ENCODE measurements at places on chromosomes 7 and 10.

DNA sequence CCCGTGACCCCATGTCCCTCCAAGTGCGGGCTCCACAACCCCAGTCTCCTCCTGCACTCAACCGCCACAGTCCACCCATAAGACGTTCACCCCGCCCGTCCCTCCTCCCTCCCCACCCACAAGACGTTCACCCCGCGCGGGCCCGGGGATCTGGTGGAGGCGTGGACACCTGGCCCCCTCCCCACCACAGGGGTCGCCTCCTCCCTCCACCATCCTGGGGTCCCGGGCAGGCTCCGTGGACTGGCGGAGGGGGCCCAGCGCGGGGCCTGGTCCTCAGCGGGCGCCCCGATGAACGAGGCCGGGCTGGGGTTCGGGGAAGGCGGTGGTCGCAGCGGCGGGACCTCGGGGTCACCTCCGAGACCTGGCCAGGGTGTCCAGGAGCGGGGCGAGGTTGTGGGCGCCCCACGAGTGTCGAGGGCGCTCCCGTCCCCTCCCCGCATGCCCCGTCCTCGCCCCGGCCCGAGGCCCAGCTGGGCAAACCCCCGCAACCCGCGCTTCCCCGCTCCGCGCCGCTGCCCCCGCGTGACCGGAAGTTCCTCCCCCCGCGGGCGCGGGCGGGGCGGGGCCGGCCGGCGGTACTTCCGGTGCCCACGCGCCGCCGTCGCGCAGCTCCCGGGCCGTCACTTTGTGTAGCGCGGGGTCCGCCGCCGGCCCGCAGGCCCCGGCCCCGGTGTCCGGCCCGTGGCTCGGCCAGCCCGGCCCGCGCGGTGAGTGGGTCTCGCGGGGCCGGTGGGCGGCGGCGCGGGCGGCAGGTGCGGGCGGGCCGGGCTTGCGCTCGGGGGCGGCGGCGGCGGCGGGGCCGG lies at the start of gene ZNF316:
Gene ZNF316, plus strand, starts transcription at position 578 of the 803 bp plus-strand sequence. CDS start 5,092 bp downstream, outside the sequence.
- no peaks in the 10 kb centered on the region for H3K27me3 ChIP-seq
- peaks cover 25% of the 10 kb centered on the region for H3K36me3 ChIP-seq
- peak; percentile 61 for DNase-seq
- H3K4me1 ChIP-seq: peaks cover 29% of the 10 kb centered on the region

DNA sequence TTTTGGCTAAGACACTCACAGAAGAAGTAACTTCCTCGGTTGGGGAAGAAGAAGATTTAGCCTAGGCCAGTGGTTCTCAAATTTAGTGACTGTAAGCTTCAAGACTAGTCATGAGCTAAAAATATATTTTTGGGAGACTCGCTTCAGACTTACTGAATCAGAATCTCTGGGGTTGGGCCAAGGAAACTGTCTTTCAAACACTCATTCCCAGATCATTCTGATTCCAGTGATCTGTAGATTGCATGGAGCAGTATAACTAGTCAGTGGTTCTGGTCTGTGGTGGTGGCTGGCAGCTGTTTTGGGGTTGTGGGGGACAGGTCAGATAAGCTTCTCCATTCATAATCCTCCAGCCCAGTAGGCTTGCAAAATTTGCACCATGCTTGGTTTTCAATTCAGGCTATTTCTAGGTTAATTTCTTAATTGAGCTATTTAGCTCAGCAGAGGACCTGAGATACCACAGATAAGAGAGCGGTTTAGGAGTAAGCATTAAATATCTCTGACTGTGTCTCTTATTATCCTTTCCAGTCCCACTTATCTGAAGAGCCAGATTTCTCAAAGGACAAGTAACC lies 3.8 kb upstream of the KAT6B start:
- H3K36me3 ChIP-seq: no peaks in the 10 kb centered on the region
- DNase-seq: no peak
- H3K4me3 ChIP-seq: no peak overlapping the region
- peaks cover 32% of the 10 kb centered on the region for H3K4me1 ChIP-seq

- no peaks in the 10 kb centered on the region for H3K36me3 ChIP-seq
- no peak overlapping the region for H3K27ac ChIP-seq
- peaks cover 14% of the 10 kb centered on the region for H3K4me1 ChIP-seq
- DNase-seq: no peak
Measured at GRCh38 chr7:30252885-30253795, 31.3 kb upstream of the ZNRF2 start.

GRCh38 chr10:133235265-133235855 lies 2.3 kb upstream of the VENTX start:
- H3K27ac ChIP-seq: no peak overlapping the region
- no peak overlapping the region for H3K4me3 ChIP-seq
- H3K27me3 ChIP-seq: peaks cover 54% of the 10 kb centered on the region
- H3K4me1 ChIP-seq: peaks cover 5% of the 10 kb centered on the region

GRCh38 chr10:125554016-125554703 lies 128.8 kb downstream of the TEX36 start:
- peaks cover 5% of the 10 kb centered on the region for H3K4me1 ChIP-seq
- H3K36me3 ChIP-seq: no peaks in the 10 kb centered on the region
- no peak overlapping the region for H3K4me3 ChIP-seq

- H3K27me3 ChIP-seq: no peaks in the 10 kb centered on the region
- no peak overlapping the region for H3K27ac ChIP-seq
- no peak for DNase-seq
- H3K4me3 ChIP-seq: no peak overlapping the region
- H3K36me3 ChIP-seq: peaks cover 21% of the 10 kb centered on the region
Measured at GRCh38 chr10:119235356-119235755, 28.0 kb downstream of the GRK5 start.

- H3K36me3 ChIP-seq: no peaks in the 10 kb centered on the region
- H3K4me3 ChIP-seq: no peak overlapping the region
- H3K27me3 ChIP-seq: peaks cover 2% of the 10 kb centered on the region
- H3K4me1 ChIP-seq: peaks cover 9% of the 10 kb centered on the region
- DNase-seq: no peak
Measured at GRCh38 chr10:75048669-75049098, 62.8 kb upstream of the SAMD8 start.

GRCh38 chr10:49307921-49308320 lies 9.0 kb downstream of the C10orf71 start:
- peaks cover 35% of the 10 kb centered on the region for H3K4me1 ChIP-seq
- H3K36me3 ChIP-seq: peaks cover 1% of the 10 kb centered on the region
- peaks cover 28% of the 10 kb centered on the region for H3K27me3 ChIP-seq
- H3K27ac ChIP-seq: no peak overlapping the region
- no peak overlapping the region for H3K4me3 ChIP-seq

GRCh38 chr7:99140813-99141212 lies 3.1 kb downstream of the SMURF1 start:
- no peak overlapping the region for H3K4me3 ChIP-seq
- no peaks in the 10 kb centered on the region for H3K27me3 ChIP-seq
- no peak for DNase-seq
- peaks cover 40% of the 10 kb centered on the region for H3K4me1 ChIP-seq
- H3K36me3 ChIP-seq: peaks cover 9% of the 10 kb centered on the region
- no peak overlapping the region for H3K27ac ChIP-seq

- DNase-seq: peak; percentile 81
- peak overlapping the region; percentile 63 for H3K4me3 ChIP-seq
- peaks cover 44% of the 10 kb centered on the region for H3K4me1 ChIP-seq
- no peaks in the 10 kb centered on the region for H3K27me3 ChIP-seq
Measured at GRCh38 chr7:106346678-106347217, 62.0 kb upstream of the NAMPT start.

GRCh38 chr10:80156216-80156615 lies 23.7 kb downstream of the PLAC9 start:
- no peak overlapping the region for H3K27ac ChIP-seq
- DNase-seq: no peak

DNA sequence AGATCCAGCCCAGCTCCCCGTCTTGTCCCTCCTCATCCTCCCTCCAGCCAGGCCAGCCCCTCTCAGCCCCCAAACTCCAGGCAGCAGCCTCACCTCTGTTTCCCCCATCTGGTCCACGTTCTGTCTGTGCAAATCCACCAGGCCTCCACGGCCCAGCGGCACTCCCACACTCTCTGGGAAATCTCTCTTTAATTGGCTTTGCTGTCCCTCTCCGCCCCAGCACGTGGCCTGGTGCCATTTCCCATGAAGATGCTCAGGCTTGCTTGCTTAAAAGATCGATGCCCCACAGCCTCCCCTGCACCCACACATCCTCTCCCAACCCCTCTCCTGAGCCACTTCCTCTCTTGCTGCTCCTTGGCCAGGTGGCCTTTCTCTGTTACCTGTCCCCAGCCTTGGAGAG lies 39.3 kb downstream of the PRF1 start:
- no peak overlapping the region for H3K27ac ChIP-seq
- H3K4me3 ChIP-seq: no peak overlapping the region
- H3K36me3 ChIP-seq: no peaks in the 10 kb centered on the region
- DNase-seq: no peak
- H3K27me3 ChIP-seq: no peaks in the 10 kb centered on the region
- H3K4me1 ChIP-seq: peaks cover 33% of the 10 kb centered on the region

Data from activated CD8-positive, alpha-beta memory T cell treated with anti-CD3 and anti-CD28 coated beads, Interleukin-2, amount 10 ng/mL, durations not matched to agents 7 days and 5 days (primary cell).